Activated effector memory CD4-positive, alpha-beta T cell treated with anti-CD3 and anti-CD28 coated beads, Interleukin-2, amount 50 U/mL, for 16 hours (primary cell): ENCODE measurements at places on chromosomes 3 and 15.

GRCh38 chr3:63841704-63842103 is 21.9 kb downstream of the THOC7 start:
- DNase-seq = no peak

DNA sequence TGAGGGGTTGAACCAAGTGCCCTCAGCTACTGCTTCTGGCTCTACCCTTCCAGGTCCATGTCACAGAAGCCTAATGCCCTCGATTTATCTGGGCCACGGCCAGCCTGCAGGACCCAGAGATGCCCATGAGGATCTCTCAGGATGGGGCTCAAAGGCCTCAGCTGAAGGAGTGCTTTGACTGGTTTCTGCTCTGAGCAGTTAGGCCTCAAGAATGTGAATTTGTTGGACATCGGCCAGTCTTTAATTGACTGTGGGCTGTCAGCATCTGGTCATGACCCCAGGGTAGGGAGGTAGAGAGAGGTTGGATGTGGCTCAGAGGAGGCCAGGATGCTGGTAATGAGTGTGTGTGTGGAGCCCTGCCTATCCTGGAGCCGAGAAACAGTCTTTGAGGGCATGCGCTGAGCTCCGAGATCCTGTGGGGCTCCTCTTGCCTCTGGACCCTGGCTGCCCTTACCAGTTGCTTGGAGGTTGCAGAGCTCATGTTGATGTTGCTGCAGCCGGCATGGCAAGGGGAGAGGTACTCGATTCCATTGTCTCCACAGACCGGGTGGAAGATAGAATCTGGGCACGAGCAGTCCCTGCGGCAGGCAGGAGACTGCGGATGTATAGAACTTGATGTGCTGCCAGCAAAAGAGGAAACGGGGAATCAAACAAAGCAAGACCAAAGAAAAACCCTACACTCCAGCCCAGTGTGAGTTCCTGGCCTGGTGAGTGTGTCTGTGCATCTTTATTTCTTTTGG is 49.1 kb upstream of the RAB6B start:
- peak; percentile 44 for DNase-seq

DNA sequence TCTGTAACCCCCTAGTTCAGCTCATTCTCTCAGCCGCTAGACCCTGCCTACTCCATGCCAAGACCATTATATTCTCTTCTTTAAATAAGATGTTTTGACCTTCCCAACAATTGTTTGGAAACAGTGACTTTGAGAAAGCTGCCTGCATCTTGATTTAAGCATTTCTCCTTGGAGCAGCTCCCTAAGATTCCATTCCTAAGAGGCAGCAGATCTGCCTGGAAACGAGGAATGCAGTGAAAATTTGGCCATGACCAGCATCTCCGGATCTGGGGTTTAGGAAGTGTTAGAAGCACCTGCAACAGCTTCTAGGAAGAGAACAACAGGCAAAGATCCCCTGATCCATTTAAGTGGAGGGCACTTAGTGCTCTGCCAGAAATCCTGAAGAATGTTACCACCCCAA is 235.7 kb downstream of the NTRK3 start:
- no peak for DNase-seq

- DNase-seq = no peak
These were observed 17.1 kb upstream of the EPHB3 start for GRCh38 chr3:184544513-184544861.

DNA sequence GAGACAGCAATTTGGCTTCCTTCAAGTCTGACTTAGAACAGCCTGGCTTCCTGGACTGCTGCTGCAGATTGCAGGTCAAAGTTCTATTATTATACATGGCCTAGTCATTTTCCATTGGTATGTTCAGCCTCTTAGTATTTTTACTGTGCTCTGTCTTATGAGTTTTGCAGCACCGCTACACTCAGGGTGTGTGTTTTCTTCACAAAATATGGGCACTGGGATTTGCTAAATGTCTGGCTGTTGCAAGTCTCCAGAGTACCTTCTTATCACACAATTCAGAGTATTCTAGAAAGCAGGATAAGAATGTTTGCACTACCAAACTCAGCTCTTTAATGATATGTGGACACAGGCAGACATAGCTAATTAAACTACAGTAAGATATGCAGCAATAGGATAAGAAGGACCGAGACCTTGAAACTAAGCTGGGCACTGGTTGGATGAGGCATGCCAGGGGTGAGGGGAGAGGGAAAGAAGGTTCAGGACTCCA is 203.0 kb upstream of the PDZRN3 start:
- no peak for DNase-seq

DNA sequence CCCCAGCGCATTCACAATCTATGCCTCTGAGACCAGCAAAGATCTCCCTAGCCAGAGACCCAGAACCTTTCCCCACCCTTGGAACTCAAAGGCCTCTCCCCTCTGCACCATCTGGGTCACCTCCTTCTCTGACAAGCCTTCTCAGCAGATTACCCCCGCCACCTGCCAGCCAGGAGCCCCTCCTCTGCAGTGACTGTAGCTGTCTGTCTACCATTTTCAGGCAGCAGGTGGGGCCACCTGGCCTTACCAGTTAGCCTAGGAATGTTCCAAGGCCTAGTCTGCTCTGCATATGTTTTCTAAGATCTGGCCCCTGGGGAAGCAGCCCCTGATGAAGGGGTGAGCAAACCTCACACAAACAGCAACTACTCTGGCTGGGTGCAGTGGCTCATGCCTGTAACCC is 2.4 kb downstream of the MYLK start:
- no peak for DNase-seq

DNA sequence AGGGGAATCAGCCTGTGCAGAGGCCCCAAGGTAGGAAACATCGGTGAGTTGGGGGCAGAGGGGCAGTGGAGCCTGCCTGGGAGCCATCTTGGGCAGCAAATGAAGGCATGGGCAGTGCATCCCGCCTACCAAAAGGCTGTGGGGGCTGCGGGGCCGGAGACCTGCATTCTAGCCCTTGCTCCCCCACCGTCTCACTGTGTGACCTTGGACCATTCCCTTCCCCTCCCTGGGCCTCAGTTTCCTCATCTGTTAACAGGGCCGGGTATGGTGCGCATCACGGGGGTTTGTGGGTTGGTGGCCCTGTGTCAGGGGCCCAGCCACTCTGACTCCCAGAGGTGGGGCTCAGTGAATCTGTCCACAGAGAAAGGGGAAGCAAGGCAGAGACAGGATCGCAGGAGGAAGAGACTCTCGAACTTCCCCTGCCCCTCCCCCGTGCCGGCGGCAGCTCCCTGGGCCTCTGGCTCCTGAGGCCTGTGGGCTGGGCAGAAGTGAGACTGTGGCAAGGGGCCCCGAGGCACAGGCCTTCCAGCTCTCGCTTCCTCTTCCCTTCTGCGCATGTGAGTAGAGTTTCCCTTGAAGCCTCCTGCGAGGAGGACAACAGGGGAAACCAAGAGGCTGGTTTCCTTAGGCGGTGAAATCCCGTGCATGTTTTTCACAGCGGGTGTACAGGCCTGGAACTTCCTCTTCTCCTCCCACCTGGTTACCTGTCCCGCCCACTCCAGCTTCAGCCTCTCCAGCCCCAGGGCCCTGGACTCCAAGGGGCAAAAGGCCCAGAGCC is 42.9 kb downstream of the IDH2 start:
- peak; percentile 89 for DNase-seq

- DNase-seq = no peak
These were observed 22.9 kb downstream of the MBNL1 start for GRCh38 chr3:152291649-152292066.

DNA sequence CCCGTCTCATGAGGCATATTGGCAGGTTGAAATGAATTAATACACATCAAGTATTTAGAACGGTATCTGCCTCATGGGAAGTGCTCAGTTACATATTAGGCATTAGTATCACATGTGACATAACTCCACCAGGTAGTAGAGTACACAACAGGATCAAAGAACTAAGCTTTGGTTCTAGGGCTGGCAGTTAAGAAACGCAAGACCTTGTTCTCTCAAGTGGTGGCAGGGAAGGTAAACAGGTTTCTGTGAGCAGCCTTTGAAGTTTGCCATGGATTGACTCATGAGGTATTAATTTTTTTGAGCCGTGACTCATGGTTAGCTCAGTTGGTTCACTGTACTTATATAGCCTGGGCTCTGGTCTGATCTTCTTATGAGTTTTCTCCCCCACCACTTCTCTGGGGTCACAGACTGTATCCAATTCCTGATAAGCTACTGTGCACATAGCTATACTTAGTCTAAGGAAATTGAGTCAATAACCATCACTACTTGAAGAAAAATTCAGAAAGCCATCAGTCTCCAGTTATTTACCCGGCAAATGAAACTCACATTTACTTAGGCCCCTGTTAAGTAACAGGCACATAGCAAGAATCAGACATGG is 155.6 kb upstream of the STT3B start:
- DNase-seq = no peak

DNA sequence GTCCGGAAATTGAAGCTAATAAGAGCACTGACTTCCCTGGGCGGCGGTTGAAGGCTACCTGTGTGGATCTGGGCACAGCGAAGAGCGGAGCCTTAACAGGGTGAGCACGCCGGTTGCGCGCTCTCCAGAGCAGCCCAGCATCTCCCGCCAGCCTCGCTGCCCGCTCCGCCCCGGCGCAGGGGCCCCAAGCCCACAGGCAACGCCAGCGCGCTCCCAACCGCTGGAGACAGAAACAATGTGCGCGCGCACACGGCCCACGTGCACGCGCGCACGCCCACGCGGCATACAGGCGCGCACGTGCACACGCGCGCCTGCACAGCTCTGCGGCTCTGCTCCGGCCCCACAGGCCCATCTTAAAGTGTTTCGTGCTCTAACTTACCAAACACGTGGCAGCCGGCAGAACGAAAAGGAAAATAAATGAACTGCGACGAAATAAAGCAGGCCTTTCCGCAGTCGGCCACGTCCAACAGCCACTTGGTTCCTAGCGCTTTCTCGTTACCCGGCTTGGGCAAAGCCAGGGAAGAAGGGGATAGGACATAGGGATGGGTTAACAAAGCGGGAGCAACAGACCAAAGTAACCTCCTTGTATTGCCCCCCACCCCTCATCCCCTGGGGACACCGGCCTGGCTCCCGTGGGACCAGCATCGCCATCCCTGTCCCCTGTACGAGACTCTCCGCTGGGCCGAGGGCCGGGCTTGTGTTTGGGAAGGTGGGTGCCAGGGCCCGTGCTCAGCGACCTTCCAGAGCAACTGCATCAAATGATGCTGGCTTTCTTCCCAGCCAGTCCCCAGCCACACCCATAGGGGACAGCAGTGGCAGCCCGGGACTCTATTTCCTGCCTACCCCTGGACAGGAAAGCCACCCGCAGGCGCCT is 203.7 kb downstream of the ABHD5 start:
- DNase-seq = no peak

GRCh38 chr3:100455841-100456550 is 36.4 kb upstream of the TMEM45A start:
- DNase-seq = no peak

DNA sequence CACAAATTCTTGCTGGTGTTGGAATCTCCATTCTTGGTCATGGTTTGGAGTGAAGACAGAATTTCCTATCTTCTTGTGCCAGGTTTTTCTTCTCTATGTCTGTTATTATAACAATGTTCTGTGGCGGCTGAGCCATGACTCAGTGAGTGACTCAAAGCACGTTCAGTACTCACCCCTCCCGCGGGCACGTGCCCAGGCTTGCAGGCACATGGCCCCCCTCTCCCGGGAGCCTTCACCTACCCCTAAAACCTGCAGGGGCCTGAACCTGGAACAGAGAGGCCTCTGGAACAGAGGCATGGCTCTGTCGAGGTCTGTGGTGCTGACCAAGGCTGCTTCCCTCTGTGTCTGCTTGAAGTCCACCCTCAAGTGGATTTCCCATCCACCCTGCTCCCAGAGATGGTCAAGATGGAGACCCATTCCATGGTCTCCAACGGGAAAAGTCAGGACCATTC is 27.6 kb downstream of the PLXNB1 start:
- DNase-seq = peak; percentile 39

GRCh38 chr3:129855832-129856419 is 37.6 kb downstream of the TMCC1 start:
- DNase-seq = no peak

DNA sequence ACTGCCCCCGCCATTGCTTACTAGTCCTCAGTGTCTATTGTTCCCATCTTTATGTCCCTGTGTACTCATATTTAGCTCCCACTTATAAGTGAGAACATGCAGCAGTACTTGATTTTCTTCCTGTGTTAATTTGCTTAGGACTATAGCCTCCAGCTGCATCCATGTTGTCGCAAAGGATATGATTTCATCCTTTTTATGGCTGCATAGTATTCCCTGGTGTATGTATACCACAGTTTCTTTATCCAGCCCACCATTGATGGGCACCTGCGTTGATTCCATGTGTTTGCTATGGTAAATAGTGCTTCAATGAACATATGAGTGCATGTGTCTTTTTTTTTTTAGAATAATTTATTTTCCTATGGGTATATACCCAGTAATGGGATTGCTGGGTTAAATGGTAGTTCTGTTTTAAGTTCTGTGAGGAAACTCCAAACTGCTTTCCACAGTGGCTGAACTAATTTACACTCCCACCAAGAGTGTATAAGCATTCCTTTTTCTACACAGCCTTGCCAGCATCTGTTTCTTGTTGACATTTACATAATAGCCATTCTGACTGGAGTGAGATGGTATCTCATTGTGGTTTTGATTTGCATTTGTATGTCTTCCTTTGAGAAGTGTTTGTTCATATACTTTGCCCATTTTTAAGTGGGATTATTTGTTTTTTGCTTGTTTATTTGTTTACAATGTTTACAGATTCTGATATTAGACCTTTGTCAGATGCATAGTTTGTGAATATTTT is 53.7 kb downstream of the GALK2 start:
- no peak for DNase-seq

DNA sequence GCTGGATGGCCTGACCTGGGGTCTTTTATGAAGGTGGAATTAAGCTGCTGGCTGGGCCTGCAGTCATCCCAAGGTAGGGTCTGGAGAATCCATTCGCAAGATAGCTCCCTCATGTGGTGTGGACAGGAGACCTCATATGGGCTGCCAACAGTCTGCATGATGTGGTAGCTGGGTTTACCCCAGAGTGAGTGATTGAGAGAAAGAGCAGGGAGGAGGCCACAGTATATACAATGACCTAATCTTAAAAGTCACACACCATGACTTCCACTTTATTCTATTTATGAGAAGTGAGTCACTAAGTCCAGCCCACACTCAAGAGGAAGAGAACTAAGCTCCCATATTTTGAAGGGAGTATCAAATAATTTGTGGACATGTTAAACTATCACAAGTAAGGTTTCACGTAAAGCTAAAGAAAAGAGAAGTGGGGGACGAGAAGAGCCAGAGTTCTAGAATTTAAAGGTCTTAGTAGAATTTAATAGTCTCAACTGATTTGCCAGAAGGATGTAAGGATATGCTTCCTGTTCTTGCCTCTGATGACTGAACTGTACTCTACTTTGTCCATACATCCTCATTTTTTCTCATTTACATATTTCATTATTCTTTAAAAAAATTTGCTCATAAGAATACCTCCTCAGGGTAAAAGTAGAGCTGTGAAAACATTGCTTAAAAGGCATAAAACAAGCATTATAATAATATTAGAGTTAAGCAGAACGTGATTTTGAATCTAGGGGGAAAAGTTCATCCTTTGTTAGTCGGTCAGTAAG is 184.4 kb downstream of the PEX5L start:
- DNase-seq = no peak

DNA sequence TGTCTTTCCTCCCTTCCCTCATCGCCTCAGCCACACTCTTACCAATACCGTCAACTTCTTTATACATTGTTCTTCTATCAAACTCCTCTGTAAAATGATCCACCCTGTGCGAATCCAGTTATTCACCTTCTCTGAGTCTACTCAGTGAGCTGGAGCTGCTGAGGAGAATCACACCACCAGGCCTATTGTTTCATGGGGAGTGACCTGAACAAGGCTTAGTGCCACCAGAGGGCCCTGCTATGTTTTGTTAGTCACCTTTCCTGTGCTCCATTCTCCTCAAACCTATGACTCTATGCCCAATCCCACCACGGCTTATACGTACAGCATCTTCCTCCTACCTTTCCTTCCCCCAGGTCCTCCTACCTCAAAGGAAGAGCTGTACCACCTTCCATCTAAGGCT is 50.4 kb upstream of the MED12L start:
- no peak for DNase-seq

- DNase-seq = no peak
These were observed 359.6 kb downstream of the NTRK3 start for GRCh38 chr15:87896936-87897335.
